NCI-H510A (cell line): ENCODE measurements at places on chromosomes 3 and 15.

- DNase-seq = no peak
Observed at GRCh38 chr3:29324180-29324651, 43.3 kb downstream of the RBMS3 start.

DNA sequence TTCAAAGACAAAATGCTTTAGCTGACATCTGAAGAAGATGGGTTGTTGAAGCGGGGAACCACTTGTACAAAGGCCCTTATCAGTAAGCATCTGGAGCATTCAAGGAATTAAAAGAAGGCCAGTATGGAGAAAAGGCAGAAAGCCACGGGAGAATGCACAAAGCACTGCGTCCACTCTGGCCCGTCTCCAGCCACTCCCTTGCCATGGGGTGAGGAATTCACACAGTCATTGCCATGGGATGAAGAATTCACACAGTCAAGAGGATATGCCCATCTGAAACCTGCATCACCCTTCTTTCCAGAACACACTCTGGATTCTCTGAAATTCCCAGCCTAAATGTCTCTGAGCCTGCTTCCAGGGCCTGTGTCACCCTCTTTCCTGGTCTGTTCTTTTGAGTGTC is 26.7 kb upstream of the STAG1 start:
- DNase-seq = no peak

DNA sequence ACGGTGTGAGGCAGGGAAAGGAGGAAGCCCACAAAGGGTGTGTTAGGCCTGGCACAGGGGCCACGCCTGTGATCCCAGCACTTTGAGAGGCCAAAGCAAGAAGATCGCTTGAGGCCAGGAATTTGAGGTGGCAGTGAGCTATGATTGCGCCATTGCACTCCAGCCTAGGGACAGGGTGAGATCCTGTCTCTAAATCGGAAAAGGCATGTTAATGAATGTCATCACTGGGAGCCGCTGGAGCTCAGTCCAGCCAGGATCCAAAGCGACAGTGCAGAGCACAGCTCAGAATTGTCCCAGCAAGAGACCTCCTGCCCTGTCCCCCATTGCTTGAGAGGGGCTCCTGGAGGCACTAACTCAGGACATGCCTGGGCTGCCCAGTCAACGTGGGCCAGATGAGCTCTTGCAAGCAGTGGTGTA is 15.0 kb upstream of the FBLN2 start:
- DNase-seq = no peak

DNA sequence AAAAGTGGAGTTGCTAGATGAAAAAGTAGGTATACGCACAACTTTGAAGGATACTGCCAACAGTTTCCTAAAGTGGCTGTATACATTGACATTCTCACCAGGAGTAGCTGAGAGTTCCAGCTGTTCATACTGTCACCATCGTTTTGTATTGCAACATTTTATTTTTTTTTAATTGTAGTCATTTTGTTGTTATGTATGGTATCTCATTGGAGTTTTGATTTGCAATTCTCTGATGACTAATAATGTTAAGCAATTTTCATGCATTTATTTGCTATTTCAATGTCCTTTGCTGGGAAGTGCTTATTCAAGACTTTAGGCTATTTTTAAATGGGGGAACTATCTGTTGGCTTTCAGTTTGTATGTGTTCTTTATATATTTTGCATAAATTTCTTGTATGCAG is 185.1 kb upstream of the TGFBR2 start:
- no peak for DNase-seq

DNA sequence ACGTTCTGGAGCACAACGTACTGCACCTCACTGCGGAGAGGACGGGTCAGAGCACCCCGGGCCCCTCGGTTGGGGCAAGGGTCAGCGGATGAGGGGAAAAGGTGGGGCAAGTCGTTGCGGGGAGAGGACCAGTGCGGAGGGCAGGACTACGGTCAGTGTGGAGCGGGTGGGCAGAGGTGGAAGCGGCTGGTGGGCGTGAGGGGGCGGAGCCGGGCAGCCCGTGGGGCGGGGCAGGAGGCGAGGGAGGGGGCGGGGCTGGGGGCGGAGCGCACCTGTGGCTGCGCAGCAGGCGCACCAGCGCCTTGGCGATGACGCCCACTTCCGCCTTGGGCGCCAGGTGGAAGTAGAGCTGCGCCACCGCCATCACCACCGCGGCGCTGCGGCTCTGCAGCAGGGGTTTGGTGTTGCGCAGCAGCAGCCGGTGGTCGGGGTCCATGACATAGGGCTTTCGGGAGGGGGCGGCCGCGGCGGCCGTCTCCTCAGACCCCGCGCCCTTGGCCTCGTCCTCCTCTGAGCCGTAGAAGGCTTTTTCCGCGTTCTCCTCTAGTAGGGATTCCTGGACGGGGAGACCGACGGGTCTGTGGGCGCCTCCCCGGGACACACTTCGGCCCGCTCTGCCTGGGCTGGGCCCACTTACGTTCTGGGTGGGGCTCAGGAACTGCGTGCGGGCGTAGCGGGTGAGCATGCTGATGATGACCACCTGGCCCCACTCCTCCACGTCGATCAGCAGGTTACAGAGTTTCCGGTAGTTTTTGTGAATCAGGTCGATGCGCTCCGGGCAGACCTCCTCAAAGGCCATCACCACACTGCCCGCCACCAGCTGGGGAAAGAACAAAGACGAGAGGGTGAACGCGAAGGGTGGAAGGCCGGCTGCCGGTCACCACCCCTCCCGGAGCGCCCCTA is 29.2 kb downstream of the AP3B2 start:
- DNase-seq = peak; percentile 60

GRCh38 chr15:35208353-35208752 is 123.3 kb upstream of the NANOGP8 start:
- DNase-seq = no peak

- DNase-seq = no peak
Observed at GRCh38 chr3:197394464-197395321, 96.3 kb upstream of the DLG1 start.

DNA sequence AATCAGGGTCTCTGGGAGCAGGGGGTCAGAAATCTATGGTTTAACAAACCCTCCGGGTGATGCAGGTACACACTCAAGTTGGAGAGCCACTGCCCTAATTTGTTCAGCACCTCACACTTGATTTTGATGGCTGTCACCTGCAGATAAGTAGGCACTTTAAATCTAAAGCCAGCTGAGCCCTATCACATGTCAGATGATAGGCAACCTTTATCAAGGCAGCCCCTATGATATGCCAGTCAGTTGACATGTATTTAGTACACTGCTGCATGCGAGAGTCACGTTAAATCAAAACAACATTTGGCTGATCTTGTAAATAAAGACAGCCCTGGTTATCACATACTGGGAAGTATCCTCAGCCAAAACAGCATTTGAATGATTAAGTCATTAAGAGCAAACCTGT is 104.4 kb upstream of the MCTP2 start:
- peak; percentile 13 for DNase-seq

- peak; percentile 1 for DNase-seq
Observed at GRCh38 chr3:135576751-135577150, 388.8 kb upstream of the PPP2R3A start.

GRCh38 chr3:161893972-161894371 is 397.4 kb downstream of the OTOL1 start:
- no peak for DNase-seq

- no peak for DNase-seq
Observed at GRCh38 chr3:194537732-194538247, 51.0 kb upstream of the ATP13A3 start.

DNA sequence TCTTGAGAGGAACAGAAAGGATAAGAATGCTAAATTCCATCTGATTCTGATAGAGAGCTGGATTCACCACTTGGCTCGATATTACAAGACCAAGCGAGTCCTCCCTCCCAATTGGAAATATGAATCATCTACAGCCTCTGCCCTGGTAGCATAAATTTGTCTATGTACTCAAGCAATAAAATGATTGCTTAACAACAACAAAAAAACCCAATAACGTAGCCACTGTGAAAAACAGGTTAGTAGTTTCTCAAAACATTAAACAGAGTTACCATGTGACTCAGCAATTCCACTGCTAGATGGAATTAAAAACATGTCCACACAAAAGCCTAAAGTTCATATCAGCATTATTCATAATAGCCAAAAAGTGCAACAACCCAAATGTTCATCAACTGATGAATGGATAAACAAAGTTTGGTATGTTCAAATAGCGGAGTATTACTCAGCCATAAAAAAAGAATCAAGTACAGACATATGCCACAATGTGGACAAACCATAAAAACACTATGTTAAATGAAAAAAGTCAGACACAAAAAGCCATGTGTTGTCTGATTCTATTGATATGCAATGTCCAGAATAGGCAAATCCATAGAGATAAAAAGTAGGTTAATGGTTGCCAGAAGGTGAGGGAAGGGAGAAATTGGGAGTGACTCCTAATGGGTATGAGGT is 16.8 kb downstream of the BCL2L10 start:
- no peak for DNase-seq

DNA sequence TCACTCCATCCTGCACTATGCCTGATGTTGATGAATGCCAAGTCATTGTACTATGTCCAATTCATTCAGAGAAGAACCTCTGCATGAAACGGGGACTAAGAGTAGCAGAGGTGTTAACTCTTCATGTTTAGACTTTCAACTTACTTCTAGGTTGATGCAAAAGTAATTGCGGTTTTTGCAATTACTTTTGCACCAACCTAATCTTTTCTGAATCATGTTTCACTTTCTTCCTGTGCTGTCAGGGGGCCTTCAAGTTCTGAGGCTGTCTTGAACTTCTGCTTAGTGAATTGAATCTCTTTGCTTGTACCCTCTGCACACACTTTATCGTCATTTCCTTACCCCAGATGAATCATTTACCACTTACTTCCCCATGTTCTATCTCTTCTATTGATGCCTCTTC is 636.2 kb downstream of the NAALADL2 start:
- no peak for DNase-seq

DNA sequence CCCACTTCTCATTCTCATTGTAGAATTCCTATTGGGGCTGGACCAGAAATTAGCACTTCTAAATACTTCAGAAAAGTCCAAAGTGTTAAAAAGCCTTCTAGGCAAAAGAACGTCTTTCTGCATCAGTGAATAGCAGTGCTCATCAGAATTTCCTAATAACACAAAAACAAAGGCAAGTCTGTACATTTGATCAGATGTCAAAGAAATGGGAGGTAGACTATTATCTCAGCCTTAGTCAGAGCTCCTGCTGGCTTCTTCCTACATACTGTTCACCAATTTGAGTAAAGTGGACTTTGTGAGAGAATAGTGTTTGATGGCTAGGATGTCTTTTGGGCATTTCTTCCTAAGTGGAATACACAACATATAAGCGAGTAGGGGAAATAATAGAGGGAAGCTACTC is 48.7 kb downstream of the FOXB1 start:
- no peak for DNase-seq

GRCh38 chr3:118942195-118942594 is 92.5 kb downstream of the IGSF11 start:
- DNase-seq = no peak

DNA sequence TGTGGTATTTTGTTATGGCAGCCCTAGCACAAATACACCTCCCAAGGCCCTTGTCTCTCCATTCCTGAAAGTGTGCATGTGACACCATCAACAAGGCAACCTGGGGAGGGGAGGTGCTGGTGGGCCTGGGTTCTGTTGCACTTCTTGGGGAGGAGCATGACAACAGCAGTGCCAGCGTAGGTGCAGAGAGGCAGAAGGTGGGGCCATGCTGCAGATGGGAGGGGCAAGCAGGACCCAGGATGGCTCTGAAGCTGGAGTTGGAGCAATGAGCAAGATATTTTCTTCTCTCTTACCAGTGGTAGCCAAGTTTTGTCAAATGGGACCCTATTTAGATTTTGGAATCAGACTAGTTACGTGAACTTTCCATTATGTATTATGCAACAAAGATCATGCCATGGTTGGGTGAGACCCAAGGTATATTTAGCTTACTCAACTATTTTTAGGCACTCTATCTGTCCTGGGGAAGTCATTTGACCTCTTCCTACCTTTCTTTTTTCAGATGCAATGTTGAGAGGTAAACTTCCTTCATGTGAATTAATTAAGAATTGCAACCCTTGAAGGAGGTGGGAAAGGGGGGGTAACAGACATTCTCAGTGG is 3.4 kb downstream of the FYCO1 start:
- DNase-seq = no peak

DNA sequence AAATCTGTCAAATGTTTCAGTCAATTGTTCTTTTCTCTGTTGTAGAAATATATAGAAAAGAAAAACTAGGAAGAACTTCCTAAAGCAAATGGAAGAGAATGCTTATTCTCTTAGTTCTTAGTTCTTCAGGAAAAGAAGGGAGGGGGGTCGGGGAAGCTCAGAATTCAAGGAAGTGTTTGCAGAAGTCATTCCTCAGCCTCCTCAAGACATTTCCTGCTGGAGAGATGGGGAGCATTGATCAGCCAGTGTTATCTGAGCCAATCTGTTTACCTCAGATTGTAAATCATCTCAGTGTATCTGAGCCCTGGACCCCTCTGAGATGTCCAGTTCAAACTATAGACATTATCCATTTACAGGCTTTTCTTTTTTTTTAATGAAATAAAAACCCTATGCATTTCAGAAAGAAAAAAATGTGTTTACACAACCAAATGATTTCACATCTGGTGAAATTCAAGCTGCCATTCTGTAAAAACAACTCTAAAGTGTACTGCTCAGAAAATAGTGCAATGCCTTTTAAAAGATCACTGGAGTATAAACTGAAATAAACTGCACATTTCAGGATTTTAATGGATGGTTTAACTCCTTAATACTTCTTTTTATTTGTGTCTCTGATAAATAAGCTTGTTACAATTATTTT is 460.7 kb downstream of the ROBO1 start:
- no peak for DNase-seq

GRCh38 chr3:39727415-39727814 is 82.0 kb upstream of the MYRIP start:
- DNase-seq = no peak

- no peak for DNase-seq
Observed at GRCh38 chr3:184656458-184656828, 55.4 kb downstream of the MAGEF1 start.

GRCh38 chr15:75237316-75237982 is 20.7 kb upstream of the GOLGA6C start:
- no peak for DNase-seq

DNA sequence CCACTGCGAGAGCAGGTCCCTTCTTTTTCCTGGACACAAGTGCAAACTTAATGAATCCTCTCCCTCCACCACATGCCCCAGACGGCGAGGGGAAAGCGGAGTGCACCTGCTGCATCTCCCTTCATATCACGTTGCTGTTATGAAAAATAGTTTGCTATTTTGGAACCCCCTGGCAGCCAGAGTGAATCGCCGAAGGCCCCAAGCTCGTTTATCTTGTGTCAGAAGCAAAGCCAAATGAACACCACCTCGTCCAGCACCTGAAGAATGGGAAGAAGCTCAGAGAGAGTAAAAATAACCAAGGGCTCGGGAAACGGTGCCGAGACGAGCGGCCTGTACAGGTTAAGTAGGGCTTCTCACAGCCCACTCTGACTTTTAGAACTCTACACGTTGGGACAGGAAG is 394.6 kb upstream of the RORA start:
- no peak for DNase-seq
